ENCODE measurements at places on chromosomes 2 and 18.
A peak's percentile ranks its signal among the peaks of the same experiment; 100 is the strongest.

GRCh38 chr2:240556553-240557100 lies 1.2 kb downstream of the ANKMY1 start:
- peak; percentile 48 for DNase-seq

DNA sequence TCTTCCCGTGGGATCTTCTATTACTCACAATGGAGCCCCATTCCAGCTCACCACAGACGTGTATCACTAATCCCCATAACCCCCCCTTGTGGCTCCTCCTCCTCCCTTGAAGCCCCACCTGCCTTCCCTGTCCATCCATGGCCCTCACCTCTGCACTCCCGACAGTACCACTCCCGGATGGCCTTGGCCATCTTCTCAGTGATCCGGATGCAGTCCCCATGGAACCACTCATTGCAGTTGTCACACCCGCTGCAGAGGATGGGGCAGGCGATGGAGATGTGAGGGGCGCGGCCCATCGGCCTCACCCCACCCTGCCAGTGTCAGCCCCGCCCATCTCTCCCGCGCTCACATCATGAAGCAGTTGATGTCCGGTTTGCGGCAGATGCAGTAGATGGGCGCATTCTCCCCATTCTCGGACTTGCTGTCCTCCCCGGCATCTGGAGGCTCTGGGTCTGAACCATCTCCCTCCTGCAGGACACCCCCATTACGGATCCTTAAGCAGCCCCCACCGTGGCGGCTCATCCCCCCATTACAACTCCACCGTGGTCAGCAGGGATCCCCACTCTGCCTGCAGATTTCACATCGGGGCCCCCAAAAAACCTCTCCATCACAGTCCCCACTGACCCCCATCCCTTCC lies 983 bp downstream of the CXXC1 start:
- DNase-seq, result peak; percentile 44

- DNase-seq, result peak; percentile 55
Observed at GRCh38 chr2:54610700-54611099, 112.8 kb upstream of the EML6 start.

DNA sequence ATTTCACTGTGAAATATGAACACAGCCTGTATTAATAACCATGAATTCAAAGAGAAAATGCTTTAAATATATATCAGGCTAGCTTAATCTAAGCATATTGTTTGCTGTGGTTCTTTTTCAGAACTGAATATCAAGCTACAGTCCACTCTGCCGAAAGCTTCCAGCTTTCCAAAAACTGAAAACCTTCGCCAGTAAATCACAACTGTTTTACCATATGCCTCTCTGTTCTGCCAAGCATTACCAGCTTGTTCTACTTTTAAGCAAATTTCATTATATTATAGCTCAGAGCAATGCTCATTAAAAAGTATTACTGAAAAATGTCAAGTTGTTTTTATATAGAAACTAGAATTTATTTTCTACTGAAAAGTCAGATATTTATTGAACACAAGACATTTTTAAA lies 277.4 kb downstream of the NRXN1 start:
- DNase-seq, result no peak

DNA sequence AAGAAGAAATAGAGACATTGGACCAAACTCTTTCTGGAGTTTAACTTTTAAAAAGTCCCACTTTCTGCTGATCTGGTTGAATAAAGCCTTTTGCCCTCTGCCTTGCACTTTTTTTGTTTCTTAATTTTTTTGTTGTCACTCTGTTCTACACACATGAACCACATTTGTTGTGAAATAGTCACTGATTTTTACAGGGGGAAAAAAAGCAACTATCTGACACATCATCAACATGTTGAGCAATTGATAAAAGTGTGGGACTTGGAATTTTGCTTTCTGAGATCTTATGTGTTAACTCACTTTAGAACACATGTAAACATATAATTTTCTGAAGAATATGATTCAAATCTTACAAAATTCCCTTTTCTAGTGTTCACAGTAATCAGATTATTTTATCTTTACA lies 414.8 kb upstream of the FIGN start:
- DNase-seq, result no peak

DNA sequence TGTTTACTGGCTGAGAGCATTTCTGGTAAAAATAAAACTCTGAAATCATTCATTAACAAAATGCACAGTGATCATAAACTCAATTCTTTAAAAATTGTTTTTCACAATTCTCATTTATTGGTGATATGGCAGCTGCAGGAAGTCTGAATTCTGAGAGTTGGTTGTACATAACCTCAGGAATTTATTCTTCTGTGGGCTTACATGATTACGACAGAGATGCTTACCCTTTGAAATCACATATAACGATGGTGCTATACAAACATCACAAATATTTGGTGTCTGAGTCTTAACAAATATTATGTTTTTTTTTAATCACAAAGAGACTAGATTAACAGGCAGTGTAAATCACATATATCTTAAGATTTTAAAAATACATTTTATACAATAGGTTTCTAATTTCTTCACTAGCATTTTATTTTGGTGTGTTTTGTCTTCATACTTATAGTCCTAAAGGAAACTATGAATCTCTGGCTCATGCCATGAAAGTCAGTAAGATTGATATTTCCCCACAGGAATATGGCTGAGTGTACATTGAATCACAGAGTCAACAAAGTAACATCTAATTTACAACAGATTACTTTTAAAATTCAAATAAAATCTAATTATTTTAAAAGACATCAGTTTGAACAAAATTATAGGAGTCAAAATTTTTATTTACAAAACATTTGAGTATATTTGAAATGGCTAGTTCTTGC lies 318.8 kb upstream of the THUMPD2 start:
- DNase-seq, result peak; percentile 22

- no peak for DNase-seq
Observed at GRCh38 chr2:120310136-120310535, 35.8 kb upstream of the INHBB start.

DNA sequence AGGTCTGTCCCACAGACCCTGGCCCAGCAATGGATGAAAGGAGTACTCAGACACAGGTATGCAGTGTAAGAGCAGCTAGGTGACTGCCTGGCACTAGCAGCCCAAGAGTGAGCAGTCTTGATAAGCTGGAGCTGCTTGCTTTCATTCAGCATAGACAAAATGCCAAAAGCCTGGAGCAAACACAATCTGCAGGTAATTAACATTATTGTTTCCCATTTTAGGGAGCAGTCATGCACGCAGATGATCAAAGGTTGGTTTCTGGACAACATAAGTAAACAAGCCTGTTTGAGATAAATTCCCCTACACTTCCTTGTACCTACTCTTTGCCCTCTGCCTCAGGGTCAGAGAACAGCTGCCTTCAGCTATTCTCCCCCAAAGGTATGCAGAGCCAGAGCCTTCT lies 73.7 kb upstream of the MSTN start:
- DNase-seq, result peak; percentile 56
